ENCODE measurements at places on chromosomes 2 and 18. TPM values are rescaled to one million over a fixed set of nuclear protein-coding genes. Genes with fewer than 3 reads are reported as not detected.

ZFAND2B gene
- 54.4 TPM for total RNA-seq

SP5 gene
- not detected for total RNA-seq

SOWAHC gene
- 0.35 TPM for total RNA-seq

STK36 gene
- 18.8 TPM for total RNA-seq

MYO5B gene
- not detected for total RNA-seq

LRRC30 gene
- not detected for total RNA-seq

KLF7 gene
- 53.6 TPM for total RNA-seq

SIX3 gene
- not detected for total RNA-seq

SNTG2 gene
- total RNA-seq = 0.71 TPM

CLEC4F gene
- not detected for total RNA-seq

RAPH1 gene
- total RNA-seq = 1.4 TPM

RNF144A gene
- 77.5 TPM for total RNA-seq

CCDC141 gene
- 13.0 TPM for total RNA-seq

CDH20 gene
- total RNA-seq = not detected

C2orf80 gene
- total RNA-seq = not detected

SCN9A gene
- 0.13 TPM for total RNA-seq

HAUS1 gene
- total RNA-seq = 47.5 TPM

ACVR2A gene
- 16.5 TPM for total RNA-seq

UGT1A9 gene
- total RNA-seq = not detected
